ENCODE measurements at places on chromosomes 1 and 21.

DNA sequence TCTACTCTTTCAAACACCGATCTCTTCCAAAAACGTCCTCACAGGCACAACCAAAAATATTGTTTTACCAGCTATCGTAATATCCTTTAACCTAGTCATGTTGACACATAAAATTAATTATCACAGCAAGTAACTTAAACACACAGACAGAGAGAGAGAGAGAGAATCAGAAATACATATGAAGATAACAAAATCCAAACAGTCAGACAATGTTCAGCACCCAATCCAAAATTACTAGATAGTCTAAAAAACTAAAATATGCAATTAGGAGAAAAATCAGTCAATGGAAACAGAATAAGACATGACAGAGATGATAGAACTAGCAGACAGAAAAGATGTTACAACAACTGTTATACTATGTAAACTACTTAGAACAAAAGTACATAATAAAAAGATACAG, 537.7 kb downstream of the LMO4 start:
- DNase-seq, result no peak

- no peak for DNase-seq
Observed at GRCh38 chr1:55980582-55980981, 598.8 kb downstream of the PLPP3 start.

DNA sequence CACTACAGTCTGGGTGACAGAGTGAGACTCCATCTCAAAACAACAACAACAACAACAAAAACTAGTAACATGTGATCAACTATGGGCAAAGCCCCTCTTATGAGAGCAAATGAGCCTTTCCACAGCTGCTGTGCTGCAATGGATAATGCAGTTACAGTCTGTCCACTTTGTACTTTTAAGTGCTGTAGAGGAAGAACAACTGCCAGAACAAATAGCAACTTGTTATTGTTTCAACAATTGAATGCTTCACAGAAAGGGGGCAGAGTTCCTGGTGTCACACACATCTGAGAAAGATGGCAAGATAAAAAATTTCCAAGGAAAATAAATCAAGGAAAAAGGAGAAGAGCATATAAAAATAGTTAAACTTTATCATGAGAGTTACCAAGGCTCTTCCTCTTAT, 243.6 kb upstream of the DMRTA2 start:
- DNase-seq, result no peak

DNA sequence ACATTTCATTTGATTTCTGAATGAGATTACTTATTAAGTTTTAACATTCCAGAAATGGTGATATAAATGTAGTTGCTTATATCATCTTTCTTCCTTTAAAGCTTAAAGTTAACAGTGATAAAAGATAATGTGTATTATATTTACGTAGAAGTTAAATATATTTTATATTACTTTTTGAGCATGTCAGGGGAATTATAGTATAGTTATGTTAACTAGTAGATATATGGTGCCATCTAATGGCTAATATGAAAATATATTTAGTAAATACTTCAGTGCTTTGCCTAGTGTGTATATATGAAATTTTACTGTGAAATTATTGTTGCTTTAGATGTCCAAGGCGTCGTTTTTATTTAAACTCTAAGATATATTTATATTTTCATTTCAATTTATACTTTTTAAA, 51.5 kb downstream of the SYT14 start:
- DNase-seq, result no peak

DNA sequence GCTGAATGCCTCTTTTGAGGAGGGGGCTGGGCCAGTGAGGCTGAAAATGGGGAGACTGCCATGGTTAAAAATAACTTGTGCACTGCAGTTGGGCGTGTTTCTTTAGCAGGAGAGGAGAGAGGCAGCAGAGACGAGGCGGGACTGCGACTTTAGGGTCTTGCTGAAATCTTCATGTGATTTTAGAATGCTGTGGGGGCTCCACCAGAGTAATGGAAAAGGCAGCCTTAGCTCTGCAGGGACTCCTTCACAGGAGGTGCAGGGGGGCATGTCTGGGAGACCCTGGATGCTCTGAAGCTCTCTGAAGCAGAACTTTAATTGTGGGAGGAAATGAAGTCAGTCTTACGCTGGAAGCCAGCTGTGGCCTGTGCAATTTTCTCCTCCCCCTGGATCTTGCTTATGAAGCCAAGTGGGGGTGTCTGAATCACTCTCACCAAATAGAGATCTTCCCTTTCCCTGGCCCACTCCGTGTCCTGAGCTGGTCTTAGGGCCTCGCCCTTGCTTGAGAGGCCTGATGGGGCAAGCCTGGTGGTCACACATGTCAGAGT, 60.8 kb downstream of the NDUFS5 start:
- peak; percentile 49 for DNase-seq

DNA sequence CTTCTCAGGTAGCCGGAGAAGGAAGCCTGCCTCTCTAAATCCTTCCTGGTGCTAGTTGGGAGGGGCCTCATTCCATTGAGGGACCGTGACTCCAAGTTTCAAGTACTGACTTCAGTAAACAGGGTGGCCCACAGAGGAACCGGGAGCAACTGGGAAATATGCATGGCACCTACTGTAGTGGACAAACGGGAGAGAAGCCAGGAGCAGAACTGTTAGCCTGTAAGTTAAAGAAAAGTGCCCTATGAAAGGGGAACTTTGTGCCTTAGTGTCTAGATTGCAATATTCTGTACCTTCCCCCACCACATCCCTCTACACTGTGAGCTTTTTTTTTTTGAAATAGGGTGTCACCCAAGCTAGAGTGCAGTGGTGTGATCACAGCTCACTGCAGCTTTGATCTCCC, 33.2 kb upstream of the KANK4 start:
- DNase-seq, result no peak

DNA sequence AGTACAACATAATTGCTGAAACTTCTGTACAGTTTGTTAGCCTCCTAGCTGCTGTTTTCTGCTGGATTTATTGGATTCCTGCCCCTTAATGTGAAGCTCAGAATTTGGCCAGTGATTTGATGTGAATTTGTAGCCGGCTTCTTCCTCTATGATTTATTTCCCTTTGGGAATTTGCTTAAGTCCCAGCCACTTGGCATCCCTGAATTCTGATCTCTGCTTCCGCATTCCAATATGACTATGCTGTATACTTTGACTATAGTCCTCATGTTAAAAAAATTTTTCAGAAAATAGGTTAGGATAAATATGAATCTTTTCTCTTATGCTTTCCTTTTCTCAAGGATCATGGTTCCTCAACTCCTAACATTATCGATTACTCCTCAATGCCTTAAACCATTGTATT, 12.4 kb upstream of the LRIF1 start:
- DNase-seq, result no peak

GRCh38 chr1:33633019-33633801, 160.8 kb downstream of the ZSCAN20 start:
- DNase-seq, result peak; percentile 57

DNA sequence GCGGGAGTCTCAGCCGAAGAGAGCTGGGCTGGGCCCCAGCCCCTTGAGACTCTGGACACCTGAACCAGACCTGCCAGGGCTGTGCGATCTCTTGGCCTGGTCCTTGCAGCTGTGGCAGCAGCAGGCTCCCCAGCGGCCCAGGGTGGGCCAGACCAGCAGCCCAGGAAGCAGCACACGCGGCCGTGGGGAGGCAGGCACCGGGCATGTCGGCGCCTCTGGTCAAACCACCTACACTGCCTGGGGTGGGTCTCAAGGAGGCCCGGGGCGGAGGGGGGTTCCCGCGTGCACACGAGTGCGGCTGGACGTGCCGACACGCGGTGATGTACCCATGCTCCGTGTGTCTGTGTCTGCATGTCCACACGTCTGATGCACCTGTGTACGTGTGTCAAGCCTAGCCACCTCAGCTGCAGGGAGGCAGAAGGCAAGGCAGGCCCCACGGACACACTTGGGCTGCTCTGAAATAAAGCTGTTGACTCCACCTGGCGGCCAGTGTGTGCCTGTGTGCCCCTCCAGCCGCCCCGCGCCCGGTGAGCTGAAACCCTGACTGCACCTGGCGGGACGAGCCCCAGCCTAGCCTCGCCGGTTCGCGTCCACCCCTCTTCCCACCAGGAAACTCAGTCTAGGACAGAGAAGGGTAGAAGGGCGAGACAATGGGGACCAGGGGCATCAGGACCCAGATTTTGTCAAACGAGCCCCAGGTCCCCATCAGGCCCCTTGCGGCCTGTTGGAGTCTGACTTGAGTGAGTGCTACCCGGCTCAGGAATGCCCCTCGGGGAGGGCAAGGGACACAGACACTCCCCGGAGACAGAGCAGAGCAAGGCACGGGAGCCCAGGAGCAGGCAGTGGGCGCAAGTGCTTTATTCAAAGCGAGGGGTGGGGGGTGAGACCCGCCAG, 11.6 kb downstream of the SCNN1D start:
- DNase-seq, result peak; percentile 72

DNA sequence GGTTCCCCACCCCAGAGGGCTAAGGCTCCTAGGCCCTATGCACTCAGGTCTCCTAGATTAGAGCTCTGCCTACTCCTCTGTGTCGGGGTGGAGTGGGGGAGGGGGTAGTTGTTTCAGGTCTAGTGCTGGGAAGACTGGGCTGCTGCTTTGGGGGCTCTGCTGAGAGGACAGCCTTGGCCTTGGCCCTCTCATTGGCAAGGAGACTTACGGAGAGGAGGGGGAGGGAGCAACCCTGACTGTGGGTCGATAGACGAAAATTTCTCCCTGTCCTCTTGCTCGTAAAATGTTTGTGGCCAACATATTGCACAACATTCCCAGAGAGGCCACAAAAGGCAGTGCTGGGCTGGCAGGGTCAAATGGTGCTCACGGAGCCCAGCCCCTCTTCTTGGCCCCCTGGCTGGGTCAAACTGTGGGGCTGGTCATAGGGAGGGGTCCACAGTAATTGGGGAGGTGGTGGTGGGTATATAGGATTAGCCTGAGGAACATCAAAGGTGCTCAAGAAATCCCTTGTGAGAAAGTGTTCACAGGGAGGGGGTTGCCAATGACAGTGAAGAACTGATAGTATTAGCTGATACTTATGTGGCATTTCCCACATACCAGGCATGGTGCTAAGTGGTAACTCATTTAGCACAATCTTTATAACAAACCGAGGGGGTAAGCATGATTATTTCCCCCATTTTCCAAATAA, 8.5 kb upstream of the DMBX1 start:
- DNase-seq, result no peak

- no peak for DNase-seq
Observed at GRCh38 chr1:203306965-203307541, 1.7 kb downstream of the BTG2 start.

DNA sequence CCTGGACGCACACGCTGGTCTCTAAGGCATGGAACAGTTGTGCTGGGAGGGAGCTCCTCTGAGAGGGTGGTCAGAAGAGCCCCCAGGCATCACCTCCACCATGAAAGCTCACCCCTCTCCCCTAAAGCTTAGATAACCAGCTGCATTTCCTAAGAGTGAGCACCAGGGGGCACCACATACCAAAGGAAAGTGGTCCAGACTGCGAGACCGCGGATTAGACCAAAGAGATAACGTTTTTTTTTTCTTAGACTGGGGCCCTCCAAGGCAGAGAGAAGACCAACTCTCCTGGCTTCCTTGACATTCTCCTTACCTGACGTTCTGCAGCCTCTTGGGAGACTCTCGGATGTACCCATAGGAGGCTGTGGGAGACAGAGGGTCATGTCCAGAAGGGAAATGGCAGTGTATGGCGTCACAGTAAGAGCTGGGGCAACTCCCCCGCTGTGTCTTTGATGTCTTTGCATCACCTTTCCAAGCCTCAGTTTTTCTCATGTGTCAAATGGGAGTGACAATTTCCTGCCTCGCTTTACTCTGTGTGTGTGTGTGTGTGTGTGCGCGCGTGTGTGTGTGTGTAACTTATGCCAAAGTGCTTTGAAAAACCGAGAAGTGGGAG, 12.3 kb upstream of the IFNLR1 start:
- DNase-seq, result peak; percentile 51

DNA sequence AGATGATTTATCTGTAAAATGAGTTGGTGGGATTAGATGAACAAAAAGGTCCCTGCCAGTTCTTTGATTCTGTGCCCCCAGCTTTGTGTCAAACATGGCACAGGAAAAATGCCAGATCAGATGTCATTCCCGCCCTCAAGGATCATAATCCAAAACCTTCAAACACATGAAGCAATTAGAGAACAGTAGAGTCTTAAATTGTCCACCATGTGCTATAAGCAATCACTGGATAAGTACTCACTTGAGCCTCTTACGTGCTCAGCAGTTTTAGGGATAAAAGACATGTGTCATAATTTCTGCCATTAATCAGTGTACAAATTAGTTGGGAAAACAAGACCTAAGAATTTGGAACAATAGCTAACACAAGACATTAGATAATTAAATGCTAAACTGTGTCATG, 15.4 kb upstream of the KIAA0040 start:
- no peak for DNase-seq

- DNase-seq, result no peak
Observed at GRCh38 chr1:81432059-81432458, 368.7 kb upstream of the ADGRL2 start.

DNA sequence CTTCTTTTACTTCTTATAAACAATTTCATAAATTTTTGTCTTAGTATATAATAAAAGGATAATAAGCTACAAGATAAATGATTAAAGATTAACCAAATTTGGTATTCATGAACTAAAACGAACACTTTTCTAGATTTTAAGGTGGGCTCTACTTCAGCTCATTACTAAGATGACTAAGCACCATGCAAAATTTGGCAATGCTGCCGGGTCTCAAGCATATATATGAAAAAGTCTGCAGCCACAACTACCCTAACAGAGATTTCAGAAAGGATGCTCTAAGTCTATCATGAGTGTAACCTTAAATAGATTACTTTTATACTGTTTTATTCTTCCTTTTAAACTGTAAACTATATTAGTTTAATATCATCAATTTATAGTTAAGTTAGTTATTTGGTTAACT, 47.8 kb downstream of the BRWD1 start:
- no peak for DNase-seq

GRCh38 chr21:45050345-45050796, 24.0 kb upstream of the ADARB1 start:
- DNase-seq, result no peak

GRCh38 chr1:239784896-239785295, 306.8 kb upstream of the FMN2 start:
- DNase-seq, result no peak

DNA sequence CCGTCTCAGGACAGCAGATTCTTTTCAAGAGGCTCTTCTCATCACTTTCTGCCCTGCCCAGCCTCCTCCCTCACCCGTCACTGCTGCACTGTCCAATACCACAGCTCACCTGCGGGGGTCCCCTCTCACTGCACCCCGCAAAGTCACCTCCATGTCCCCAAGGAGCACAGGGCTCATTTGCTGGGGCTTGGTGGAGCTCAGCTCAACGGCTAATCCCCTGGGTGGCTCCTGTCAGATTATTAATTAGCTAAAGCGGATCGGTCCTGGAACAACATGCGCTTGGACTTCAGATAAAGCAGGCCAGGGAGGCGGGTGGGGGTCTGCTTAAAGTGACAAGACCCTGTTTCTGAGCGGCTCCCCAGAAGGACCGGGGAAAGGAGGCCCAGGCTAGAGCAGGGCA, 43.1 kb downstream of the CASZ1 start:
- no peak for DNase-seq

DNA sequence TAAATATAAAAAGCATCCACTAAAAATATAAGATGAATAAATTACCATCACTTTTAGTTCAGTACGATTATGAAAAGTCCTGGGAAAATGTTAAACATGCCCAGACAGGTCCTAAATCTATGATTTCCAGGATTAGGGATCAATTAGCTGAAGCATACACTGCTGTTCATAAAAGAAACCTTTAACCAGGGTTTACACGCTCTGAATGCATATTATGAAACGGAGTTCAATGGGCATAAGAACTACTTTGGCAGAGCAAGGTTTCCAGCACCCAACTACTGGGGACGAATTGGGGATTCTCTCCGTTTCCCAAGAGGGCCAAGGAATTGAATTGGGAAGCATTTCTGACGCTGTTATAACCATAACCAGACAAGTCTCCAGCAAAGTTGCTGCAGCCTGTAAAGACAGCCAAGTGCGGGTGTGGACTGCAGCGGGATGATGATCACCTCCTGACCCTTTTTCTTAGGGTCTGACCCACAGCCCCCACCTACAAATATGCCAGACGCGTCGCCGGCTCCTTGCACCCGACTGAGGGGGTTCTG, 1.6 kb downstream of the SLC30A1 start:
- DNase-seq, result no peak

Measured in right kidney (tissue), 9 donors.